ENCODE measurements at places on chromosomes 7 and 10.

DNA sequence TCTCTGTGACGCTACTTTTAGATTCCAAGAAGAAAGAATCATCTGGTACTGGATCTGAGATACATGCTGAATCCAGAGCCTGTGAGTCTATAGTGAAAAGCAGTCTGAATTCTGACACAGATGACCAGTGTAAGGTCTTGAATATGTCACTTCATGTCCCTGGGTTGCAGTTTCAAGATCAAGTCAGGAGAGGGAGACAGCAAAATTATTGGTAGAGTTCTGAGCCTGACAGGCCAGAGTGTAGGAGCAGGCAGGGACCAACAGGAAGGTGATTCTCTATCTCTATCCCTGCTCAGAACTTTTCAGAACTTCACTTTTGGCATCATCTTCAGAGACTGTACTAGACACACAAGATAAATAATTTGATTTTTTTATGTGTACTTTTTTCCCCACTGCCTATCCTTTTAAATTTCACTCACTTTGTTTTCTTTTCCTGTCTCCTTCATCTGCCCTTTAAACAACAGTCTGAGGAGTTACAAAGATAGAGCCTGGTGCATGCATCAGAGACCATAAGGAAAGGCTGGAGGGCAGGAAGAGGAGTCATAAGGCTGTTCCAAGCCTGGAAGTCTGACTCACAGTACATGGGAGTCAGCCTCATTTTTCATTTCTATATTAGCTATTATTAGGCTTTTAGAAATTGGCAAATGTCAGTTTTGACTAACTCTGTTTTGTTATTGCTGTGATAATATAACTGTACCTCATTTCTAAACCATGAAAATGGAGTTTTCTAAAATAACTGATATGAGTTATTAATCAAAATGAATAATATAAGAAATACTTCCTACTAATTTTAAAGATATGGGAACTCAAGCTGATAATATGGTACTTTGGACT is 120.2 kb upstream of the TMEM229A start:
- DNase-seq: no peak

GRCh38 chr10:48879451-48879850 is 60.2 kb downstream of the LRRC18 start:
- DNase-seq: no peak

DNA sequence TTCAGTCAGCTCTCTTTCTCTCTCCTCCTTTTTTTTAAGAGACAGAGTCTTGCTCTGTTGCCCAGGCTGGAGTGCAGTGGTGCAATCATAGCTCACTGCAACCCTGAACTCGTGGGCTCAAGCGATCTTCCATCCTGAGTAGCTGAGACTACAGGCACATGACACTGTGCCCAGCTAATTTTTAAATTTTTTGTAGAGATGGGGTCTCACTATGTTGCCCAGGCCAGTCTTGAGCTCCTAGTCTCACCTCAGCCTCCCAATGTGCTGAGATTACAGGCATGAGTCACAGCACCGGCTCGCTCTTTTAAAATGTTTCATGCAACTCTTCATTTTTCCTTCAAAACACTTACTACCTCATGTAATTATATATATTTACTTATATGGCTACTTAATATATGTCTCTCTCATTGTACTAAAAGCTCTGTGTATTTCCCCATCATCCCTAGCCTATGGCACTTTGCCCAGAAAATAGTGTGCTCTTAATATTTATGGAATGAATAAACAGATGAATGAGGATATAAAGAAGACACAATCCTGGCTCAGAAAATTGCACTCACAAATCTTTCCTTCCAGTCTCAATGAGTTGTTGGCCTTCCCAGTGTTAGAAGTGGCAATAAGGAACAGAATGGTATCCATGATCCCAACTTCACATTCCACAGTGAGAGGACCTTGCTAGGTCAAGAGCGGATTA is 33.9 kb downstream of the EBLN1 start:
- DNase-seq: no peak

GRCh38 chr7:78635026-78635793 is 818.3 kb downstream of the MAGI2 start:
- DNase-seq: no peak

GRCh38 chr10:59894114-59894513 is 12.2 kb downstream of the CCDC6 start:
- peak; percentile 43 for DNase-seq

DNA sequence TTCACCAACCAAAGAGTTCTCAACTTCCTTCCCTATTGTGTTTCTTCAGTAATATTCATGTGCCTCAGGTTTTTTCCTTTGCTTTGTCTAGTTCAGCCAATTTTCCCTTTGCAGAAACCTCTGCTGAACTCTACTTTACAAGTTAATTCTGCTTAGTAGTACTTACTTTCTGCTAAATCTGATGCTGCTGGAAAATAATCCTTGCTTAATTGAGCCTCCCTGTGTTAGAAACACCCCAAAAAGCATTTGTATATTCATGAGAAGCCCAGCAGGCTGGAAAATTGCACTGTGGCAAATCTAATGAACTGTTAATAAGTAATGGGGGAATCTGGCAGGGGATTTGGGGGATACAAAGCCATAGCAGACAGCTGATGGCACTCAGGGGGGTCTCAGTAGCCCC is 78.5 kb downstream of the CDCA7L start:
- DNase-seq: no peak

- no peak for DNase-seq
Observed at GRCh38 chr10:83957168-83957947, 182.0 kb upstream of the GHITM start.

DNA sequence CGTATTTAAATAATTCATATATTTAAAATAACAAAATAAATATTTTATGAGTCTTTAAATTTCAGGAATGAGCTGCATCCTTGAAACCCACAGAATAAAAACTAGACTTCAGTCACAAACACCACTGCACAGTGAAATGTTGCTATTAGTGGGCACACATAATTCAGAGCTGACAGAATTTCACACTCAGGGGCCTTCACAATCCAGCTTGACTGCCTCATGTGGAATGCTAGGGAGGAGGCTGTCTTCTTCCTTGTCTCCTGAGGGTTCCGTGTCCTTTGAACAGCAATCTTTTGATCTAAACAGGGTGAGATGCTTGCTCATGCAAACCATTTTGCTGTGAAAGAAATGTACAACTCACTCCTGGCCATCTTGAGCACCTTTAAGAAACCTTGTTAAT is 346.7 kb downstream of the CCSER2 start:
- DNase-seq: no peak

DNA sequence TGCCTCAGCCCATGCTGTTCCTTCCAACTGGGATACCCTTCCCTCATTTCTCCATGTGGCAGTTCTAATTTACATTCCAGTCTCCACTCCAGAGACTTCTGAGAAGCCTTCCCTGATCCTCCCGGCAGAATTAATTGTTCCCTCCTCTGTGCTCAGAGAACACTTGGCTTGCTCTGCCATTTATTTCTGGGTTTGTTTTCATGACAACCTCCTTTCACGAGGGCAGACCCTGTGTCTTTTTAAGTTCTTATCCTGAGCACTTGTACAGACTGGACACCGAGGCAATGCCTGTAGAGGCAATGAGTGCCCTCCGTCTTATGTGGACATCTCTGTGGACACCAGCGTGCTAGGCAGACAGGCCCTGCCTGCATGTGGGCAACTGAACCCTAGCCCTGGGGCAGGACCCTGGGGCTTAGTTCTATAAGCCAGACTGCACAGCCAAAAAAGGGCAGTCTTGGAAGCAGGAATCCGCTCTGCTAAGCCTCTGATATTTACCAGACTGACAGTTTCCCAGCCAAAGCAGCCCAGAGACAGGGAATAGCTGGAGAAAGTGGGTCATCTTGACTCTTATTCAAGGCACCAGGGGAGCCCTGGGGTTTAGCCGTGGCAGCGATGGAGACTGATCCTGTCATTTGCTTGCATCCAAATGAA is 474.0 kb downstream of the RPS24 start:
- no peak for DNase-seq

GRCh38 chr10:102744374-102745051 is 765 bp downstream of the WBP1L start:
- no peak for DNase-seq

GRCh38 chr10:100479037-100479436 is 16.2 kb downstream of the WNT8B start:
- no peak for DNase-seq

GRCh38 chr10:126459032-126459831 is 71.0 kb upstream of the ADAM12 start:
- no peak for DNase-seq

DNA sequence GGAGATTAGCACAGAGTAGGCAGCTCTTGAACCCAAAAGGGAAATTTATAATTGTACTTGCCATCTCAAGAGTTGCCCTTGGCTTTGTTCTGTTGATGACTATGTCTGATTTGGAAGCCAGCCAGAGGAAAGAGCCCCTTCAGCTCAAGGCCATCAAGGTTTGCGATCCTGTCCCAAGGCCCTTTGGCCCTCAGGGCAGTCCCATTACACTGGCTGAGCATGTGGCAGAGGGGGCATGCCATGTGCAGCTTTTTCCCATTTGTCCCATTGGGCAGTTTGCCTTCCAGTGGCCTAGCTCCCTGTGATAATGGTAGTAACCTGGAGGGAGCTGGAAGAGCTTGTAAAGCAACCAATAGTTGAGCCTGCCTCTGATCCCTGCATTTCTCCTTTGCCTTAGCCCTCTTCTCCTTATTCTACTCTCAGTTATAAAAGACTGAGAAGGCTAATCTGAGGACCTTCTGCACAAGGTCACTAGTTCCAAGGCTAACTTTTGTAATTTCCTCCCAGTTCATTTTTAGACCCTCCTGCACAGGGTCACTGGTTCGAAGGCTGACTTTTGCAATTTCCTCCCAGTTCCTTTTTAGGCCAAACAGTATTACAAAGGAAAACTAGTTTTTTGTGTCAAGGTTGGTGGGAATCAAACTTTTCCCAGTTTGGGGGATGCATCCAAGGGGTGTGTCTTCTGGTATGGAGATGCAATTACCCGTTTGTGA is 31.0 kb upstream of the ARHGAP12 start:
- no peak for DNase-seq

- DNase-seq: no peak
Observed at GRCh38 chr7:132257253-132257652, 319.0 kb downstream of the PLXNA4 start.

GRCh38 chr7:27788437-27788836 is 48.5 kb downstream of the TAX1BP1 start:
- DNase-seq: no peak

All from thoracic aorta (tissue), 2 donors.